ENCODE measurements at places on chromosomes 1 and 21. TPM values are rescaled to one million over a fixed set of nuclear protein-coding genes. Genes with fewer than 3 reads are reported as not detected.

The LRRC71 gene
- not detected for polyA plus RNA-seq

The MYOC gene
- not detected for polyA plus RNA-seq

The RAB25 gene
- polyA plus RNA-seq = 6.6 TPM

The HENMT1 gene
- polyA plus RNA-seq = 33.4 TPM

The CFAP107 gene
- polyA plus RNA-seq = not detected

The NEK7 gene
- polyA plus RNA-seq = 53.5 TPM

The LRRC39 gene
- polyA plus RNA-seq = 0.13 TPM

The FCRL4 gene
- not detected for polyA plus RNA-seq

The ITLN2 gene
- not detected for polyA plus RNA-seq

The LCE1D gene
- polyA plus RNA-seq = not detected

The TCHHL1 gene
- polyA plus RNA-seq = not detected

The VHLL gene
- not detected for polyA plus RNA-seq

The UCK2 gene
- polyA plus RNA-seq = 5.4 TPM

The LCE6A gene
- not detected for polyA plus RNA-seq

The CASP9 gene
- polyA plus RNA-seq = 8.6 TPM

The HAPLN2 gene
- polyA plus RNA-seq = not detected

All from CD4-positive, alpha-beta memory T cell (primary cell).